ENCODE measurements at places on chromosomes 5 and 9.

- DNase-seq: no peak
These were observed 230.3 kb upstream of the TBCA start for GRCh38 chr5:78006449-78006848.

DNA sequence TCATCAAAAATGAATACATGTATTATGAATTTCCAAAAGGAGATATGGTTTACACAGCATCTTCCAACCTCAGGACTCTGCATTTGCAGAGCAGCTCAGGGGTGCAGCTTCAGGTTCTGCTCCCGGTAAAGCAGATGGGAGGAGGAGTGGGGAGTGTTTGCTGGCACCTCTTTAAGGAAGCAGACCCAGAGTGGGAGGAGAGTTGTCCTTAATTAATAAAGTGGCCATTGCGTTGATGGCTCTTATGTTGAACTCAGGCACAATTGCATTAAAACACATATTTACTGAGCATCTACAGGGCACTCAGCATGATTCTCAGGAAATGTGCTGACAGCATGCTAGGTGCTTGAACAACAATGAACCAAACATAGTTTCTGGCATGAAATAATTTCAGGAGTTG, 121.0 kb downstream of the PDZD2 start:
- DNase-seq: no peak

GRCh38 chr5:131718487-131719014, 78.3 kb downstream of the FNIP1 start:
- DNase-seq: no peak

DNA sequence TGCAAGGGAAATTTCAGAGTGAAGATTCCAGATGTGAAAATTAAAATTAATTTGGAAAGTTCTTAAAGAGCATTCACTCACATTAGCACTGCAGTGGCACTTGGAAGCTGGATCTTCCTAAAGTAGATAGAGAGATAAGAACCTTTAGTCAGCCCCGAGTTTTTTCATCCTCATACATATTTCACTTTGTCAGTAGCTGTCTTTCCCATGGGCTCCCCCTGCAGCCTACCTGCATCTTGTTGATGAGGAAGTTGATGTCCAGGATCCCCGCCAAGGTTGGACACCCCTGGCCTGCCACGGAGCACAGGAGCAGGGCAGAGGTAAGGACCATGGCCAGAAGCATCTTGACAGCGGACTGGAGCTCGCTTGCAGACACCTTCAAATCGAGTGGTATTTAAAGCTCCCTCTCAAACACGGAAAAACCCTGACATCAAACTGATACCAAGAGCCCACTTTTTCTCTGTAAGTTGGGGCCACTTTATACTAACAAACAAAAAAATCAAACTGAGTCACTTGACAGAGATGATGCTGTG, at the start of gene IL9:
TSS of gene IL9 (minus strand) at position 368 of the 533 bp plus-strand sequence. CDS start at position 343, 25 bp downstream.
- DNase-seq: no peak

GRCh38 chr9:20397348-20397747, 225.0 kb downstream of the MLLT3 start:
- DNase-seq: no peak

GRCh38 chr5:156560002-156560401, 233.0 kb downstream of the SGCD start:
- DNase-seq: no peak

- DNase-seq: no peak
These were observed 3.3 kb downstream of the ANKRD34B start for GRCh38 chr5:80566711-80567259.

DNA sequence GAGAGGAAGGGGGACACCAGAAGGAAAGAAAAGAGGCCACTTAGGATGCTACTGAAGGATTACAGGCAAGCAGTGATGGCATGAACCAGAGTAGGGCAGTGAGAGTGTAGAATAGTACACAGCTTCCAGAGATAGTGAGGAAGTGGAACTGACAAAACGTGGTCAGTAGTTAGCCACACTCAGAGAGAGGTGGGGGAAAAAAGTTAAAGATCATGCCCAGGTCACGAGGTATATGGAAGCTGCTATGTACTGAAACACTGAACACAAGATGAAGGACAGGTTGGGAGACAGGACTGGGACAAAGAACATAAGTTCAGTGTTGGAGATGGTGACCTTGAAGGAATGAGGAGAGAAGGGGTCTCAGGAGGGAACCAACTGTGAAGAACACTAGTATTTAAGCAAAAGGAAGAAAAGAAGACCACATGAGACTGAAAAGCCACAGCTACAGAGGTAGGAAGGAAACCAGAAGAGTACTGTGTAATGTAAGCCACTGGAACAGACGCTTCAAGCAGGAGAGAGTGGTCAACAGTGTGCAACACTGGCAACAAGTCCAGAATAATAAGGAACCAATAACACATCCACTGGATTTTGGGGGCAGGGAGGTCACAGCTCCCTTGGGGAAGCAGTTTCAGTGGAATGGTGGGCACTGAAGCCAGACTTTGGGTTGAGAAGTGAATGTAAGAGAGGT, 45.5 kb downstream of the ELL2 start:
- DNase-seq: no peak

DNA sequence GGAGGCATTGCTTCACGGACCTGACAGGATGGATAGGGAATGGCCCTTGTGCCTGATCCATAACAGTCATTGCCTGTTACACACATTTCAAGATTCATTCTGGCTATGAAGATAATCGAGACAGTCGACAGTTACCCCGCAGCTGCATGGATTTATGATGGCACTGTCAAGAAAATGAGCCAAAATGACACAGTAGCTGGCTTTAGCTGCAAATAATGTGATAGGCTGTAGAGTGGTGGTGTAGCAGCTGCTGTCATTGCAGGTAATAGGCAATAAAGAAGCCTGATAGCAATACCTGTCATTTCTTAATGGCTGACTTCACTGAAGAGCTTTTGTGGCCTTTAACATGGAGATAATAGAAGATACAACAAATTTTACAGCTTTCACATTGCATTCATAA, 1085.2 kb upstream of the ARRDC3 start:
- no peak for DNase-seq

GRCh38 chr5:1212271-1212670, 10.9 kb downstream of the SLC6A19 start:
- no peak for DNase-seq

DNA sequence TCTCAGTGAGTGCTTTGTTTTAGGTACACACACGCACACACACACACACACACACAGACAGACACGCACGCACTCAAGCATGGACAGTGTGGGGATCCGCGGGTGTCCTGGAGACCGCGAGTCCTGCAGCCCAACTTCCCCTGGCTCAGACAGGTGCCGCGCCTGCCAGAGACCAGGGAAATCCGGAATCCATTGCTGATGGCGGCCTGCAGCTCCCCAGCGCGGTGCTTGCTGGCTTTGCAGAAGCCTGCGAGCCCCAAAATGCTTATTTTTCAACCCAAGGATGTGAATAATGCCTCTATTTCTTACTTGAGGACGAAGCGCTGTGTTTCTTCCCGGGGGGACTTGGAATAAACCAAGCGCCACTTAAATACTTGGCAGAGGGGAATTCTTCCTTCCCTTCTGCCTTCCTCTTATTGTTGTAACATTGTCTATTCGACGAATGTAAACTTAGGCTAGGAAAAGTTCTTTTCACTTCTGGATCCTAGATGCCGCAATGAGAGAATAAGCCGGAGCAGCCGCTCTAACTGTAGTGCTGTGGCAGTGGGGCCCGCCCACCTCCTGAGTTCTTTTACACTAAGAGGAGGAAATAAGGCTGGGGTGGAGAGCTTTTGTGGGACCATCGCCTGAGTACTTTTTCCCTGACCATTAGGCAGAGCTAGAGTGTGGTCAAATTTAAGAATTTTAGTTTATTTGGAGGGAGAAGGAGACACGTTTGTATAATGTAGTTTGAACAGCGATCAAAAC, 802 bp downstream of the ITGA2 start:
- DNase-seq: peak; percentile 2

DNA sequence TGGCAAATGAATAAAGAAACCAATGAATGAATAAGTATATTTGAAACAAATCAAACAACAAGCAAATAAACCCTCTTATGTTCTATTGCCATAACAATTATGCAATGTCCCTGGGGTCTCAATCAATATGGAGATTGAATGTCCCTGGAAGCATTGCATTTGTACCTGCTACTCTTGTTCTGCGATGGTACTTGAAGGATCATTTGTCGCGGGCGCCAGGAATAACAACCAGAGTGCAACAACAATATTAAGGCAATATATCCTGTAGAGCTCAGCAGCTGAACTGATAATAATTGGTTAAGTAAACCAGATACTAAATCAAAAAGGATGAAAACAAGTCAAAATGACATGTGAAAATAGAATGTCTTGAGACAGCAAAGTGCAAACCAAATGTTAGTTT, 1001.9 kb upstream of the NUDT12 start:
- DNase-seq: no peak

- DNase-seq: no peak
These were observed 533.2 kb upstream of the SEMA6A start for GRCh38 chr5:117107859-117108258.

- no peak for DNase-seq
These were observed 26.9 kb downstream of the GPRIN1 start for GRCh38 chr5:176583076-176583475.

- DNase-seq: no peak
These were observed 211.0 kb downstream of the OSTF1 start for GRCh38 chr9:75299324-75299723.

- DNase-seq: no peak
These were observed 3.9 kb downstream of the MAP3K1 start for GRCh38 chr5:56819060-56819881.

GRCh38 chr9:134652291-134653225, 11.0 kb downstream of the COL5A1 start:
- DNase-seq: no peak

DNA sequence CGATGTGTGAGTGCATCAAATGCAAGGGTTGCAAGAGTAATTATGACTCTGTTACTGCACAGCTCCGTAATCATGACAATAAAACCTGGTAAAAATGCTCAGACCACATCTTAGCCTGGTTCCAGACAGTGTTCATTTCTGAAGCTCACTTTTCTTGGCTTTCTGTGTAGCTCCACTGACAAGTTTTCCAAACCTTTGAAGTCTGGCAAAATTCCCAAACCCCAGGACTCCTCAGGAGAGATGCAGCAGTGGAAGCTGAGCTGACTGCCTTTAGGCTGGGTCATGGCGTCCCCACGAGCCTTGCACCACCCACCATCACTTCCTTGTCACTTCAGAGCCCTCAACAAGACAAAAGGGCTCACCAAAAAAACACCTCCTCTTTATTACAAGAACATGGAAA, 131.6 kb upstream of the TAS2R1 start:
- no peak for DNase-seq

DNA sequence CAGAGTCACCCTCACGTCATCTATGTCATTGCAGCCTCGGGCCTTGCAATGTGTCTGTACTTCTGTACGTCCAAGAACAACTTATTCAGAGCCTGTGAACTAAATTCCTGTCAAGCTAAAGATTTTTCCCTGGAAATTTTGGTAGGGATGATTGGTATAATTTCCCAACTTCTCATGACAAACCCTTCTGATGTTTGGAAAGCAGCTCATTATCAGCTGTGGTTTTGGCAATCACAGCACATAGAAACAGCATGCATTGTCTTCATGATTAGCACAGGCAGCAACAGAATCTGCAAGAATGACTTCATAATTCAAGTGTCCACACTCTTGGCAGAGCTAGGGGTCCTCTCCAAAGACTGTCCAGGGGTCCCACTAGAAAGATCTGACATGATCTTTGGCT, 49.5 kb downstream of the APBA1 start:
- no peak for DNase-seq

GRCh38 chr5:125210242-125210947, 464.0 kb upstream of the ZNF608 start:
- no peak for DNase-seq

DNA sequence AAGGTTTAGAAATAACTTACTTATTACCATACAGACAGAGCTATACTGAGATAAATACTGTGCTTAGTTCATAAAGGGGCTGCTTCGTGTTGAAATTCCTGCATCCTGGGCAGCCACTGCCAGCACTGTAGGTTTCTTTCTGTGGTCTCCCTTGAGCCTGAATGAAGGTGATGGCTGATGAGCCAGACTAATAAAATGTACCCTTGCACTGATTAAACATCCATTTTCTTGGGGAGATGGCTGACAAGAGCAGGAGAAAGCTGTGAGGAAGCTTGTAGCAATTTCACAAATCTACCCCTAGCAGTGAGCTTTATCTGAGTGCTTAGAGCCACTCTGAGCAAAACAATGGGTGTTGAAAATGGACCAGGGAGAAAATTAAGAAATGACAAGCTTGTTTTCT, 23.3 kb upstream of the ZSWIM6 start:
- DNase-seq: no peak

- no peak for DNase-seq
These were observed 12.2 kb upstream of the ELL2 start for GRCh38 chr5:95973793-95974325.

DNA sequence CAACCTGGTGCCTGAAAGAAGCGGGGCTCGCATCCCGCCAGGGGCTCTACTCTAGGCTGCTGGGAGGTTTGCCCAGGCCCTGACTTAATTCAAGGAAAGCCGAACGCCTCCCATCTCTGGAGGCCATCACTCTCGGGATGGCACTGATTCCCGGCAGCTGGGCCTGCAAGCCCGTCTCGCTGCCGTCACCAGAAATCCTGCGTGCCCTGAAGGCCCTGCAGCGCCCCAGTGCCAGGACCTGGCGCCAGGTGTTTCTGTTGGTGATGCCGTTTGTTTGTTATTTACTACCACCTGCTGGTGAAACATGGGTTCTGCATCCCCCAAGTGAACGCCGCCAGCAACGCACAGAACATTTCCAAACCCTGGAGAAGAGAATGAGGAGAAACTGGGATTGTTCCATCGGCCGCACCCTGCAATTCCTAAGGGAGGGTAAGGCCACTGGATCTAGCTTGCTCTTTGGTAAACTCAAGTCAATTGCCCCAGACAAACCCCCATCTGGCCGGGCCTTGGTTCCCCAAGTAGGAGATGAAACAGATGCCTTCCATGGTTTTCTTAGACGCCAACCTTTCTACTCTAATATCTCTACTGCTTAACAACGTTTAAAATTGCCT, 77.9 kb downstream of the AK8 start:
- peak; percentile 55 for DNase-seq

GRCh38 chr5:158553195-158553961, 546.3 kb downstream of the EBF1 start:
- no peak for DNase-seq

GRCh38 chr9:28155067-28155466, 581.8 kb upstream of the C9orf72 start:
- no peak for DNase-seq

GRCh38 chr9:34341659-34342295, 12.4 kb downstream of the NUDT2 start:
- DNase-seq: no peak

DNA sequence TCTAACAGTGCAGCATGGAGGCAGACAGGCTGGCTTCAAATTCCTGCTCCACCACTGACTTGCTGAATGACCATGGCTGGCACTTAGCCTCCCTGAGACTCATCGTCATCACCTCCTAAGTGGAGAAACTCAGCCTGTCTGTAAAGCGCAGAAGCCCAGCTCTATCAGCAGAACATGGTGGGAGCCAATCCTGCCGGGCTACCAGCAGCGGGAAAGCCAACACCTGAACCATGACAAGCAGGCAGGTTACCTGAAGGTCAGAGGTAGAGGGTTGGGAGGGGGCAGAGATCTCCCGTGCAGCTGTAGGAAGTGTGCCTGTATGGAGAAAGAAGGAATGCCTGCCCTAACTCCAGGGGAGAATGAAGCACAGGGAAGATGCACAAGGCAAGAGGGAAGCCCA, 72.6 kb upstream of the LRRTM2 start:
- DNase-seq: no peak

All from neural crest cell (in vitro differentiated cells).